ENCODE measurements at places on chromosomes 5 and 9.

- DNase-seq, result no peak
Observed at GRCh38 chr5:106290841-106291240, 1379.9 kb downstream of the EFNA5 start.

- DNase-seq, result no peak
Observed at GRCh38 chr5:78291687-78292086, 2.8 kb downstream of the AP3B1 start.

GRCh38 chr5:168976311-168976970 lies 324.5 kb downstream of the SLIT3 start:
- DNase-seq, result no peak

- no peak for DNase-seq
Observed at GRCh38 chr9:37209431-37210386, 89.3 kb downstream of the ZCCHC7 start.

DNA sequence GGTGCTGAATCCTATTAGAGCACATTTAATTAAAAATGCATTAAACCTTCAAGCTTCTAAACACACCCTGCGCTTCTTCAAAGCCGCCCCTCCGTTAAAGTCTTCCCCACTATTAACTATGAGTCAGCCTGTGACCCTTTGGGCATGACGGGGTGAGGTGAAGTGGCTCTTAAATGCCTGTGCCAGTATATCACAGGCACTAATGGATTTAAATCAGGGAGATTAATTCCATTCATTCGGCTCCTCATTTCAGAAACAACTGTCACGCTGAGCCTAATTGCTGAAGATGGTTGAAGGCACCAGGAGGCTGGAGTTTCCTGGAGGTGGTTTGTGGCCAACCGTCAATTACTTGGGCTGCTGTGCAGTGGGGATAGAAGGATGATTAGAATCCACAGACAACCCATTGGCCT lies 192.6 kb upstream of the MSX2 start:
- DNase-seq, result no peak

DNA sequence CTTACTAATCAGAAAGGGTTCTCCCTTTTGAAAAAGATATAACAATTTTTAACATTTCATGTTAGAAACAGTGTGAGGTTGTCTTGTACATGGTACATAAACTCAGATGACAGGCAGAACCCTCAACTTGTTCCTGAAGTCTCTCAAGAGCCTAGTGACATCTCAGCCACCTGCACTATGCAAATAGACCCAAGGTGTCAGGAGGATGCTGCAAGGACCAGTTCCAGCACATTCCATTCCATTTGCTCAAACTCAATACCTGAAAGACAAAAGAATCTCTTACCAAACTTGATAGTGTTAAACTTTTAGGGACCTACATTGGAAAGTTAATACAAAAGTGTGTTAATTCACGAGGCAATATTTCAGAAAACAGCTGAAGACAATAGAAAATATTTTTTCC lies 544.6 kb downstream of the CETN3 start:
- DNase-seq, result no peak

DNA sequence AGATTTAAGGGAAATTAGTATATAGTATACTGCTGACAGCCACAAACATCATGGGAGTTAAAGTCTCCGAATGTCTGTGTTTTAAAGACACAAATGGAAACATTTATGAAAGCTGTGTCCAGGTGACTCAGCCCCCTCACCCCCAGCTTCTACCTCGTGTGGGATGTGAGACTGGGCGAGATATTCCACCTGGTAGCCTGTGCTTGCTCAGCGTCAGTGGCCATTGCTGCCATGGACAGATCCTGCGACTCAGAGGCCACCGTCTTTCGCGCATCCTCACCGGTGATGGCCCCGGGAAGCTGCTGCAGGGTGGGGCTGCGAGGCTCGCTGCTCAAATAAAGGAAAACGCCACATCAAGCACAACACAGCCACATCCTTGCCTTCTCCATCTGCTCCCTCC lies 31.2 kb upstream of the EXOC3 start:
- DNase-seq, result peak; percentile 68

DNA sequence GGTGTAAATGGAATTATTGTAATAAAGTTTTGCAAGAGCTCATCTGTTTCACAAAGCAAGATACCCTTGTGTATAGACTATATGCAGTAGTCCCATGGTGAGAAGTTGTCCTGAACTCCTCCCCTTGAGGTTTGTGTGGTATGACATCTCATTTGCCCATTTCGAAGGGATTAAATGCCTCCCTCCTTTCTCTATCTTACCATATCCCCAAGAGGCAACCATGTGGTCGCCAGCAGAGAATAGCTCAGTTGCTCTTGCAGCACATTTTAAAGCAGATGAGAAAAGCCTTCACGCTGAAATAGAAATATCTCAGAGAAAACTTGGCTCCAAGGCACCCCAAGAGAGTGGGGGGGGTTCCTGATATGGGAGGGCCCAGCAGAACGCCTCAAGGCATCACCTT lies 4.6 kb downstream of the SEMA6A start:
- DNase-seq, result no peak

DNA sequence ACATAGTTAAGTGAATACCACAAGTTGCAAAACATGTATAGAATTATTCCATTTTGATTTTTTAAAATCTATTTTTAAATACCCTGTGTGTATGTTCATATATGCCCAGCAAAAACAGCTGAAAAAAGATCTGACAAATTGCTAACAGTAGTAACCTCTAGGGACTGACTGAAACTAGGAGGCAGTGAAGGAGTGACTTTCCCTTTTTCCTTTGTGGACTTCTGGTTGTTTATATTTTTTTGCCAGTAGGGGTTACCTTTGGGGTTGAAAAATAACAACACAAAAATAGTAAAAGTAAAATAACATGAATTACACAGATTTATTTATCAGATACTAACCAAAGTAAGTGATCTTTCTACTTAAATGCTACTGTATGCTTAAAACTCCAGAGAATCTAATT lies 2.9 kb downstream of the MEGF9 start:
- no peak for DNase-seq

- DNase-seq, result no peak
Observed at GRCh38 chr5:143957455-143957854, 145.5 kb downstream of the HMHB1 start.

DNA sequence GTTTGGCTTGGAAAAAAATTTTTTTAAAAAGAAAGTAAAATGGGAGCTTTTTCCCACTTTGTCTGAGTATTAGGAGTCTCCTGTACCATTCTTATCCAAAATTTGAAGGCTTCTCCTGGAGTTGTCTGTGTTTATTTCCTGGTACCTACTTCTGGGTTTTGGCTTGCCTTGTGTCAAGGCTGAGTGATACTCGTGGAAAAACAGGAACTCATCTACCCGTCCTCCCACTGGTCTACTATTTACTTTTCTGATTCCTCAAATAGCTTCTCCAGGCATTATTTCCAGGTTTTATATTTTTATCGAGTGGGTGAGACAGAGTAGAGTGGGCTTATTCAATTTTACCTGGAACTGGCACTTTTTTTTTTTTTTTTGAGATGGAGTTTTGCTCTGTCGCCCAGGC lies 99.4 kb downstream of the RMI1 start:
- no peak for DNase-seq

DNA sequence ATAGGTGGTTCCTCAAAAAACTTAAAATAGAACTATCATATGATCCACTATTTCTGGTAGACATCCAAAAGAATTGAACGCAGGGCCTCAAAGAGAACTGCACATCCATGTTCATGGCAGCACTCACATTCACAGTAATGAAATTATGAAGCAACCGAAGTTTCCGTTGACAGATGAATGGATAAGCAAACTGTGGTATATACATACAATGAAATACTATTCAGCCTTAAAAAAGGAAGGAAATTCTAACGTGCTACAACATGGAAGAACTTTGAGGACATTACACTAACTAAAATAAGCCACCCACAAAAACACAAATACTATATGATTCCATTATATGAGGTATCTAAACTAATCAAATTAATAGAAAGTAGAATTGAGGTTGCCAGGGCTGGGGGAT lies 18.5 kb downstream of the CENPK start:
- DNase-seq, result no peak

GRCh38 chr9:34971146-34971811 lies 13.2 kb downstream of the PHF24 start:
- no peak for DNase-seq

DNA sequence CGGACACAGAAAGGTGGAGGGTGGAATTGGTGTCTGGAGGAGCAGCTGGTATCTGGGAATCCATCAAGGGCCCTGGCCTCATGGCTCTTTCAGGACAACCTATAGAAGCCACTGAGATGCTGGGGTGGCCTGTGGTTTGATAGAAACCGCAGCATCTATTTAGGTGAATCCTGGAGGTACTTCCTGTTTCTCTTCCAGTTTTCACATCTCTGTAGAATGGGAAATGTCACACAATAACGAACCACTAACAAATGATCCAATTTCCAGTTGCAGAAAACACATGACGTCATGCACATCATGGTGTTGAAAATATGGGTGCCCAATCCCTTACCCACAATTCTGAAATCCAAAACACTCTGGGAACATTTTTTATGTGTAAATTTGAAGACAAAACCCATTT lies 52.2 kb downstream of the ROPN1L start:
- DNase-seq, result peak; percentile 25

DNA sequence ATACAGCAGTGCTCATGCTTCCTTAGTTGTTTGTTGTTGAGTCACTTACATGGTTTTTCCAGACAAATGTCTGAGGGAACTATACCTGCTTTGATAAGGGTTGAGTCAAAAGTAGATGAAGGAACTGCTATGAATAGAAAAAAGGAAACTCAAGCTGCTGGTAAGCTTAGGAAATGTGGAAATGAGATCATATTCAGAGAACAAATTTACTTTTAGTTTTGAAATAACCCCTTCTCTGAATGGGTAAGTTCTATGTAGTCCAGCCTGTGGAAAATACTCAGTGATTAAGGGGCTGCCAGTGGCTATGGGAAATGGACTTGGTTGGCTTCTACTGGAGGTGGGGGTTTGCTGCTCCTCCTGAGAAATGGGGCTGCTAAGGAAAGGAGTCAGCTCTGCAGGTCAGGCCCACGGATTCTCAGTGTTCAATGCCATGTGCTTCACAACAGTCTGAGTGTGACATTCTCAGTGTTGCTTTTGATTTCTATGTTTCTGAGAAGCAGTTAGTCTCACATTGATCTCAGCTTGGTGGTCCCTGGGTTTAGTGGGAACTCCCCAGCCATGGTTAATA lies 47.7 kb upstream of the GLRX start:
- DNase-seq, result no peak

- DNase-seq, result no peak
Observed at GRCh38 chr5:171272996-171273970, 35.8 kb upstream of the TLX3 start.

DNA sequence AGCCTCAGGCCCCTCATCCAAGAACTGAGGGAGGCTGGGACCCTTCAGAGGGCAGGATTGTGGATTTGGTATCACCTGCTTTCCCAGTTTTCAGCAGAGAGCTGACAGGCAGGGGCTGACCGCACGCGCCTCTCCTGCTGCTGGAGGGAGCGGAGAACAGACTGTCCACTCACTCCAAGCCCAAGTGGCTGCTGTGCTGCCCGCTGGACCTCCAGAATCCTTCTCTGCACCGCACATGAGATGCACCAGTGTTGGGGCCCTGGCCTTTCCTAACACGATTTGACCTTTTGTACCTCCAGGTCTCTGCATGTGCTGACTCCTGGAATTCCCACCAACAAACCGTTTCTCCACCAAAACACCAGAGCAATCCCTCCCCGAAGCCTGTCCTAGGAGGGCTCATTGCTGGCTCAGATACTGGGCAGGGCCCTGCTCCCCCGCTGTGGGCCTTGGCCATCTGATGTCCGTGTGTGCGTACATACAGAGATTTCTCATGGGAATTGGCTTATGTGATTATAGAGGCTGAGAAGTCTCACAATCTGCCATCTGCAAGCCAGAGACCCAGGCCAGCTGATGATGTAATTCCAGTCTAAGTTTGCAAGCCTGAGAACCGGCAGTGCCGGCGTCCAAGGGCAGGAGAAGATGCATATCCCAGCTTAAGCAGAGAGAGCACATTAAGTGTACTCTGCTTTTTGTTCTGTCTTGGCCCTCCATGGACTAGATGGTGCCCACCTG lies 141.7 kb downstream of the GADD45G start:
- DNase-seq, result no peak

DNA sequence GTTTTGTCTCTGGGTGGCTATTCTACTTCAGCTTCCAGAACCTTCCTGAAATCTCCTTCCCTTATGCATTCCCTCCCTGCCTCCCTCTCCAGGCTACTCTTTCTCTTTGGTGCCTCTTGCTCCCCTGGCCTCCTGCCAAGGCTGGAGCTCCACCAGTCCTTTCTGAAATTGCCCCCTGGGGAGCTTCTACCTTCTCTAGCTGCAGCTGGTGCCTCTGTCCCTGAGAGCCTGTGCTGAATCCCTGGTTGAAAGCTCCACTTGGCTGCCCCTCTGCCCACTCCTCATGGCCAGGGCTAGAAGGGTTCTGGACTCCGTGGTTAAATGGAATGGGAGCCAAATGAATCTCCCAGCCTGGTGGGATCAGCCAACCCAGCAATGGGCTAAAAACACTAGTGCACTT lies 80.1 kb downstream of the COL15A1 start:
- DNase-seq, result no peak

DNA sequence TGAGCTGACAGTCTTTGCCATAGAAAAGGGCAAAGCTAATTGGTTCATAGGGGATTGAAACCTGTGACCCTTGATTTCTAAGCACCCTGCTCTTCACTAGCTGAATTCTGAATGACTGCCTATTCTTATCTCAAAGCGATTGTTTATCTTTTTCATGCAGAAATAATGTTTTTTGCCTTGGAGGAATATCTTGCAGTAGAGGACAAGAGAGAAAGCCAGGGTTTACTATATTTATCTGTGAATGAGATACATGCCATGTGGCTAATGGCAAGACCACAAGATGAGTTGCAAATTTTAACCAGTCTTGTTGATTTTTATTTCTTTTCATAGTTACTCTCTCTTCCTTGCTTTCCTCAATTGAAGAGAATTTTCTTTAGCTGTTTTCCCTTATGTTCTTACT lies 185.0 kb downstream of the CNTLN start:
- no peak for DNase-seq

GRCh38 chr9:121498487-121499176 lies 1.0 kb downstream of the GGTA1 start:
- DNase-seq, result no peak

GRCh38 chr9:74800226-74800625 lies 87.5 kb downstream of the TRPM6 start:
- no peak for DNase-seq

GRCh38 chr9:134644725-134645606 lies 3.4 kb downstream of the COL5A1 start:
- DNase-seq, result no peak

Data from chondrocyte (in vitro differentiated cells).